CD4-positive, alpha-beta T cell treated with Interferon alpha-2 for 1 hour (primary cell): ENCODE measurements at places on chromosomes 11 and 22.
A peak's percentile ranks its signal among the peaks of the same experiment; 100 is the strongest.

- no peak for DNase-seq
Observed at GRCh38 chr11:2694995-2695939, 4.5 kb downstream of the KCNQ1OT1 start.

GRCh38 chr11:65617136-65617850 lies 1.7 kb downstream of the PCNX3 start:
- no peak for DNase-seq

DNA sequence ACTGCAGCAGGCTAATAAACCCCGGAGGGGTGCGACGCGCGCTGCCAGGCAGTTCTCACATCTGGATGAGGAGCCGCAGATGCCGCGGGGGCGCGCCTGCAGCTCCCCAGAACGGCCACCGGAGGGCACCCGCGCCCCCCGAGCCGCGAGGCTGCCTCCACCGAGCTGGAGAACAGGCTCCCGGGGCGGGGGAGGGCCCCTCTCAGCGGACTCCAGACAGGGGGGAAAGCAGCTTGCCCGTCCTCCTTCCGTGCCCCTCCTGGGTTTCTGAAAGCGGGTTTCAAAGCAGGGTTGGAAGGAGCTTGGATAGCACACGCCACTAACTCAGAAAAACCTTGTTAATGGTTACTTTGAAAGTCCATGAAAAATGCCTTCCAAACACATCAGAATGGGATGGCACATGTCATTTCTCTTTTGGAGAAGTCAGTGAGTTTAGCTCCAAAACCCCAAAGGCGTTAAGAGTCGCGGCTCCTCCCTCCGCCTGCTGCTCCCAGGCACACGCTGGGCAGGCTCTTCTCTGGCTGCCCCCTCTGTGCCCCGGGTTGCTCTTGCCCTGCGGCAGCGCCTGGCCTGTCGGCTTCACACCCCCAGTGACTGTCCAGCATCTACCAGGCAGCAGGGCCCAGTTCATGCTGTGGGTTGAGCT lies 317.8 kb downstream of the NTM start:
- peak; percentile 14 for DNase-seq

GRCh38 chr11:80116796-80117195 lies 676.0 kb upstream of the TENM4 start:
- DNase-seq = no peak
